Nasal cavity respiratory epithelium epithelial cell of viscerocranial mucosa (primary cell): ENCODE measurements at places on chromosomes 2 and 18. TPM values are rescaled to one million over a fixed set of nuclear protein-coding genes. Genes with fewer than 3 reads are reported as not detected.

Gene VWC2L
- total RNA-seq: 0.07 TPM in 1 of 2 replicates, not detected in the other

Gene PTPRN
- total RNA-seq: not detected in 2 replicates

Gene NYAP2
- under 0.01 TPM in 1 of 2 replicates, not detected in the other for total RNA-seq

Gene MYCN
- total RNA-seq: not detected in 2 replicates

Gene LRRC30
- not detected in 2 replicates for total RNA-seq

Gene ELOA2
- not detected in 2 replicates for total RNA-seq

Gene PTPN4
- 40.0 and 46.3 TPM in 2 replicates for total RNA-seq

Gene DYSF
- 0.68 and 16.2 TPM in 2 replicates for total RNA-seq

Gene AKAIN1
- total RNA-seq: not detected in 2 replicates

Gene NEB
- 0.68 and 3.3 TPM in 2 replicates for total RNA-seq

Gene CCDC68
- total RNA-seq: 2.4 and 8.5 TPM in 2 replicates

Gene LIMS1
- 57.4 and 106 TPM in 2 replicates for total RNA-seq

Gene ANKRD30BL
- not detected in 2 replicates for total RNA-seq

Gene ANO7
- total RNA-seq: 0.28 TPM in 1 of 2 replicates, not detected in the other

Gene SCYGR1
- not detected in 2 replicates for total RNA-seq

Gene CD28
- not detected in 2 replicates for total RNA-seq

Gene PDE6D
- 11.7 and 14.0 TPM in 2 replicates for total RNA-seq

Gene CNTNAP5
- total RNA-seq: not detected in 2 replicates

Gene KCNJ3
- not detected in 2 replicates for total RNA-seq

Gene SERPINB11
- under 0.01 and 0.93 TPM in 2 replicates for total RNA-seq

Gene SLC4A5
- under 0.01 and 0.21 TPM in 2 replicates for total RNA-seq

Gene CCL20
- total RNA-seq: 2.1 and 33.9 TPM in 2 replicates

Gene SKOR2
- not detected in 2 replicates for total RNA-seq

Gene SERTAD2
- total RNA-seq: 8.5 and 25.2 TPM in 2 replicates

Gene MATN3
- 0.34 and 1.00 TPM in 2 replicates for total RNA-seq

Gene MARCO
- total RNA-seq: 0.07 TPM in 1 of 2 replicates, not detected in the other
